ENCODE measurements at places on chromosomes 1 and 21.

- DNase-seq, result no peak
Observed at GRCh38 chr1:79079770-79080169, 73.2 kb upstream of the ADGRL4 start.

- DNase-seq, result no peak
Observed at GRCh38 chr21:43591571-43591970, 67.7 kb downstream of the HSF2BP start.

DNA sequence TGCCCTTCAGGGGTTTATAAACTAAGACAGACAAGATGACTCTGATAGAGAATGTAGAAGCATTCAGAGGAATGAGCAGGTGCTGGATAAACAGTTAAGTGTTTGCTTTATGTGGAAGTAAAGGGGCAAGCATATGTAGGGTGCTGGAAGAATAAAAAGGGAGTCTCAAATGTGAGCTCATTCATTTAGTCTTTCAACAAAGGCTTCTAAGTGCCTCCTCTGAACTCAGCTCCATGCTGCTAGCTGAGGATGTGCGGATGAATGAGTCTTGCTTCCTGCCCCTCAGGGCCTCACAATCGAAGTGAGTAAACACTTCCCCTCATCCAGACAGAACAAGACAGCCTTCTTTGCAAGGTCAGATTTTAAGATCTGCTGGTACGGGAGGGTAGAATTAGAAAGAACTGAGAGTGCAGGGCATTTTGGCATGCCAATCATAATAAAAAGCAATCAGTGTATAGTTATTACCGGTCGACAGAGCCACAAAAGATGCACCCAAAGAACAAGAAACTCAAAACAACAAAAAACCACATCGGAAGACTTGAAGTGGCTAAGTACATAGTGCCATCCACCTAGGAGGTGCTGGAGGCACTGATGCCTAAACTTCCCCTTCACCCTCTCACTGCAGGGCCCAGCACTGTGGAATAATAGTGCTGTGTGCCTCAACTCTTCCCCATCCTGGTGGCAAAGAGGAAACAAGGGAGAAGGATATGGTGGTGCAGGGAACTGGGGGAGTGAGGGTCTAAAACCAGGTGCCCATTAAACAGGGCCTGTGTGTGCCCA, 69.8 kb downstream of the TNR start:
- no peak for DNase-seq

- DNase-seq, result no peak
Observed at GRCh38 chr1:12549460-12550349, 68.3 kb downstream of the DHRS3 start.

- DNase-seq, result no peak
Observed at GRCh38 chr1:159977364-159978106, 23.5 kb upstream of the SLAMF9 start.

GRCh38 chr1:98704474-98704873, 43.0 kb downstream of the SNX7 start:
- no peak for DNase-seq

DNA sequence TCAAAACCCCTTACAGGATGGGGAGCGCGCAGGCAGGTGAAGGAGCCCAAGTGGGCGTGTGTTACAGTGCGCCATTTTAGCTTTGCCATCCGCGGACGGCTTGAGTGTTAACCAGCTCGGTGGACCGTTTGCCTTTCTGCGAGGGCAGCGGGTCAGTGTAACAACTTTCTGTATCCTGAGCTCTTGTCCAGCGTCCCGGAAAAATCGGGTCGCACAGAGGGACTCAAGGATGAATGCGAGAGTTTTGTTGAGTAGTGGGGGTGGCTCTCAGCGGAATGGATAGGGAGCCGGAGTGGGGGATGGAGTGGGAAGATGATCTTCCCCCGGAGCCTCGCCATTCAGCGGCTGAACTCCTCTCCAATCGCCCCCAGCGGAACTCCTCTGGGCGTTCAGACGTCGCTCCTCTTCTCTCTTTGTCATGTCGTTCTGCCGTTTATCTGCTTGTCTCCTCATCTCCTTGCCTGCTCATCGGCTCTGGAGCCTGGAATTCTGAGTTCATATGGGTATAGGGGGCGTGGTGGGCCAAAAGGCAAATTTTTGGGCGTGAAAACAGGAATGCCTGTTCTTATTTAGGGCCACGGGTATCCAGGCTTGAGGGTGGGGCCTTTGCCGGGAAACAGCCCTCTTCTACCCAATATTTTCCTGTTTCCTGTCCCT, 295.4 kb downstream of the CTH start:
- DNase-seq, result no peak

DNA sequence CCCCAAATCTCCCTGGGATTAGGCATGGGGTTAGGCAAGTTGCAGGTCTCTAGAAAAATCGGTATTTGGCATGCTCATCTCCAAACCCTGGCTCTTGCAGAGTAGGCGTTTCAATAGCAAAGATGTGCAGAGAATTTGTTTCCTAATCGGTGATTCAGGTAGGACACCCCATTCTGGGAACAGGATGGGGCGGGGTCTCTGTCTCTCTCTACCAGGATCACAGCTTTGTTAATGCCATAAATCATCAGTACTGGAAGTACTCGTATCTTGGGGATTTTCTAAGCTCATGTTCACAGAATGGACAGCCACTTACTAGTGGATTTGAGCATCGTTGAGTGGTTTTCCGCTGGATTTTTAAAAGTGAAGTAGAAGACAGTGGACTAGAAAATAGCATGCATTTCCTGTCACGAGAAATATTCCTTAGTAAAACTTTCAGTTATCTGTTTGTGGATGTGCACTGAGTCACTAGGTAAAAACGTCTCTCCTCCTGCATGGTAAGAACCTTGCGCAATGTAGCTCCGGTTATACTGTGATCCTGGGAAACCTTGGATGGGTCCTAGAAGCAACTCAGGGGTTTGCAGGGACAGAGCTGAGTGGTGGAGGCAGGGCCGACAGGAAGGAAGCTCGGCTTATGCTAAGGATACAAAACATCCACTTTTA, 5.1 kb downstream of the TMEM51 start:
- no peak for DNase-seq

- no peak for DNase-seq
Observed at GRCh38 chr1:115170377-115170776, 81.1 kb upstream of the TSPAN2 start.

- no peak for DNase-seq
Observed at GRCh38 chr1:224333939-224334786, 4.2 kb upstream of the NVL start.

- no peak for DNase-seq
Observed at GRCh38 chr1:111615870-111616715, 3.5 kb upstream of the RAP1A start.

GRCh38 chr1:50308878-50309277, 114.4 kb downstream of the DMRTA2 start:
- no peak for DNase-seq

GRCh38 chr1:10457875-10458274, 8.0 kb downstream of the CORT start:
- no peak for DNase-seq

DNA sequence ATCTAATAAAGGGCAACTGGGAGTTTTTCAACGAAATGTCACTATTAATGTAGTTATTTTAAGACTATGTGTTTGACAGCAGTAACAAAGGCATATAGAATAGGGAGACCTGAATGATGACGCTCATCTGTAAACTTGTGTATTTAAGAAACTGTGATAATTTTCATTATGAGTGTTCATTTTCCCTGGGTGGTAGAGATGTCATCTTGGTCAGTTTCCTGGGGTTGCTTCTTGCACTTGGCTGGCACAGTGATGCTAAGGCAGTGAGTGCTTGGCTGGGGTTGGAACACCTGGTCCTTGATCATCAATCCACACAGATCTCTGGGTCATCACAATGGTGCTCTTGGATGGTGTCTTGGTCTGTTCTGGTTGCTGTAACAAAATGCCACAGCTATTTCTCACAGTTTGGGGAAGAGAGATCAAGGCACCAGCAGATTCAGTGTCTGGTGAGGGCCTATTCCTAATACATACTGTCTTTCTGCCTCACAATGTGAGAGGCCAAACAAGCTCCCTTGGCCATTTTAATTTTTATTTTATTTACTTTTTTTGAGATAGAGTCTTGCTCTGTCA, 7.9 kb upstream of the SMYD2 start:
- DNase-seq, result no peak

DNA sequence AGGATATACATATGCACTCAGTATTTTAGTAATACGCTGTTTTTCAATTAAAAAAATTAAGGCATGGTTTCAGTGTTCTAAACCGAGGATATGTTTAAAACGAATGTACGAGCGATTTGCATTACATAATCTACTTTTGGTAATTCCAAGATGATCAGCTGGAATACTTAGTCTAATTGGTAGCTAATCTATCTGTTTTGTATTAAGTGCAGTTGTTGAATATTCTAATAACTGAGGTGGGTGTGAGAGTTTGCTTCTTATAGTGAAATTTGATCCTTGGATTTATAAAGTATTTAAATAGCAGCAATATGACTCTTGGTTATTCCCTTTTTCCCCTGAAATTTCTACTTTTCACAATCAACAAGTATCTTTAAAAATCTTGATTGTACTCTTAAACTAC, 1.3 kb downstream of the RNF2 start:
- no peak for DNase-seq

- no peak for DNase-seq
Observed at GRCh38 chr1:167832693-167833092, 81.2 kb downstream of the ADCY10 start.

- DNase-seq, result no peak
Observed at GRCh38 chr1:152623203-152623844, 421 bp upstream of the LCE3A start.

GRCh38 chr1:30575066-30575465, 148.3 kb downstream of the MATN1 start:
- no peak for DNase-seq

DNA sequence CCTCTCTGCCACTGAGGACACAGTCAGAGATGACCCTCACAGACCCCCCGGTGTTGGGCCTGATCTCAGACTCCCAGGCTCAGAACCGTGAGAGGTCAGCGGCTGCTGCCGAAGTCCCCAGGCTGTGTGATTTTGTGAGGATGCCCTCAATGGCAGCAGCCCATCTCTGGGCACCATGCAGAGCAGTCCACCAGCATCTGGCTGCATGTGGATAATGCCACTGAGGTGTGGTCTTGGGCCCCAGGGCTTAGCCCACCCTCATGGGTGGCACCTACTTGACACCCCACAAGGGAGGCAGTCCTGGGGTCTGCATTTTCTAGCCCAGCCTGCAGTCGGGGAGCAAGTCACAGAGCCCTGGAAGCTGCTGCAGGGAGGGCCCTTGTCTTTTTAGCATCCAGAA, 5.5 kb upstream of the ACTRT2 start:
- no peak for DNase-seq

- DNase-seq, result no peak
Observed at GRCh38 chr1:244011271-244011670, 39.8 kb upstream of the ZBTB18 start.

GRCh38 chr1:118294875-118295642, 110.0 kb upstream of the SPAG17 start:
- DNase-seq, result no peak

DNA sequence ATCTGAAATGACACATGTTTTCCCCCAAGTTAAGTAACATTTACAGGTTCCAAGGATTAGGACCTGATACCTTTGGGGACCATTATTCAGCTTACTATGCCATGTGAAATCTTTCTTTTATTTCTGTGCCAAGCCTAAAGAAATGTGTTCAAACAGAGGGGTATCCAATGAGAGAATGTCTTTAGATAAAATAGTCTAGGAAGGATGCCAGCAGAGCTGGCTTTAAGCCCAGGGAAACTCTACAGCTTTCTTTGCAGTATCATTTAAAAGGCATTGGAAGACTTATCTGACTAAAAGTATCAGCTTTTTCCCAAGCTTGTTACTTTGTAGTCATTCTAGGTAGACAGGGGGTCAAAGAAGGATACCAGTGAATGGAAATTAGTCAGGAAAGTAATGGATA, 860.4 kb downstream of the PLA2G4A start:
- DNase-seq, result no peak

- no peak for DNase-seq
Observed at GRCh38 chr1:176983731-176984130, 180.8 kb downstream of the ASTN1 start.

DNA sequence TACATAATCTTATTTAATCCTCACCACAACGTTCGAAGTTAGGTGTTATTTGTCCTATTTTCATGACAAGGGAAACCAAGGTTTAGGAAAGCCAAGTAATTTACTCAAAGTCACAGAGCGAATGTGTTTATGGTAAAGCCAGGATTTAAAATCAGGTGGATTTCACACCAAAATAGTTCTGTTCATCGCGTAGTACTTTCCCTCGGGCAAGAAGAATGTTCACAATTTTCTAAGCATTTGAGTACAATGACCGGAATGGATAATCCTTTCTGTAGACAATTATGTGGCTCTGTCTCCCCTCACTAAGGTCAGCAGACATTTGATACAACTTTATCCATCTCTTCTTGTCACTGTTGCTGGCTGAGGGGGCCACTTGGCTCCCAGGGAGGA, 204.2 kb downstream of the ST6GALNAC3 start:
- DNase-seq, result no peak

GRCh38 chr21:36860736-36861594, 105.5 kb downstream of the HLCS start:
- no peak for DNase-seq

- DNase-seq, result no peak
Observed at GRCh38 chr1:207020709-207021107, 11.8 kb downstream of the C1orf116 start.

DNA sequence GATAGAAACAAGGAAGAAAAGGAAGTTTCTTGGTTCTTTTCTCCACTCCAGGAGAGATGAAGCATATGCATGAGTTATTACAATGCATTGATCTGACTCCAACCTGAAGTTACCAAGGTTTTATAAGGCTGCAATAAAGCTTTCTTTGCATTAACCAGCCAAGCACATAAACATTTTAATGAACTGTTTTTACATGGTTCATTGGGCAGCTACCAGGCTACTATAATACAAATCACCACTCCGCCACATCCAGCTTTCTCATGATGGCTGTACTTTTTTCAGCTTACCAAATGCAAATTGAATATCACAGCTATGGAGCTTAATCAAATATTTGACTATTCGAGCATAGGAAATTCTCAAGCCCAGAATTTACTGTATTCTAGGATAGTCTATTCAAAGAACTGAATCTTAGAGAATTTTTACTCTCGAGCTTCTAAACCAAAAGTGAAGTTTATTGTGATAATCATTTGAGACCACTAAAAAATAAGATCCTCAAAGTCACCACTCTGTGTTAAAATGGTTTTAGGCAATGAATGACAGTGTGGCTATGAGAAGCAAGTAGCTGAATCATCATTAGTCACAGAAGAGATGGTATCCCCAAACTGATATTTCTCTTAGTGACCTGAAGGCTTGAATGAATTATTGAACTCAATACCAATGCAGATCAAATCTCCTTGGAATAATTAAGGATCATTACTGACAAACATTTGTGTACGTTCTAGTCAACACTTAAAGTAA, 58.6 kb upstream of the ZNF281 start:
- no peak for DNase-seq

DNA sequence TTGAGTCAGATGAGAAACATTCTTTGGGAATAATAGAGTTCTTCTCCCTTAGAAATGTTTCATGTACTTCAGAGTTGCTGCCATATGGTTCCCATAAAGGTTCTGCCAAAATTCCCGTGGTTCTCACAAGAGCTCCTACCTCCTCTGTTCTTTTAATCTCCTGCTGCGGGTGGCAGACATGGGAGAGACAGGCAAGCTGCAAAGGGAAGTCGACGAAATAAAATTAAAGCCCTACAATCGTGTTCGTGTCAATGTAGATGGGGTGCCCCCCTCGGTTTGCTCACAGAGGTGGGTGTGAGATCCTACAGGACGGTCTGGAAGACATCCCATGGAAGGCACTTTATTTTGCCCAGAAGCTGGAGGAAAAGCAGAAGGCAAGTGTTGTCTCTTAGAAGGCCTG, 276.0 kb downstream of the RWDD3 start:
- DNase-seq, result no peak

- no peak for DNase-seq
Observed at GRCh38 chr1:42333662-42334239, 1.3 kb downstream of the FOXJ3 start.
